ENCODE measurements at places on chromosomes 3 and 15.

DNA sequence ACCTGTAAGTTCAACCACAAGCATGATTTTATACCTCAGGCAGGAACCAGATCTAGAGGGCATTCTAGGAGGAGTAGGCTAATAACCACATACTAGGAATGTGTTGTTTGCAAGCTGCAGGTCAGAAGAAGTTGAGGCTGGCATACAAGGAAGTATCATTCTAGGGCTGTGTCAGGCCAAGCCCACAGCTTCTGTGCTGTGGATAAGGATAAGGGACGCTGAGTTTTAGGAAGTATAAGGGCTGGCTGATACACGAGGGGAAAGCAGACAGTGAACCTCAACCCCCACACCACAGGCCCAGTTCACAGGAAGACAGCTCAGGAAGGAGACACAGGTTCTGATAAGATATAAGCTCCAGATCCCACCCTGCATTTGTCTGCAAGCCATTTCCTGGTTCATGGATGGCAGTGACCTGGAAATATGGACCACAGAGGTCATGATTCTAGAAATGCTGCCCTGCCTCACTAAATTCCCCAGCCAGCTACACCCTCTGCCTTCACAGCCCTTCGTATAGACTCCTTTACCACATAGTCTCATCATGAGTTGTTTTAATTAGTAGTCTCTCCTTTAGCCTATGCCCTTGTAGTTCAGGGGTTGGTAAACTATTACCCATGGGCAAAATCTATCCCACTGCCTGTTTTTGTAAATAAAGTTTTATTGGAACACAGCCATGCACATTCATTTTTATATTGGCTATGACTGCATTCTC lies 260.7 kb downstream of the OPA1 start:
- no peak for DNase-seq

DNA sequence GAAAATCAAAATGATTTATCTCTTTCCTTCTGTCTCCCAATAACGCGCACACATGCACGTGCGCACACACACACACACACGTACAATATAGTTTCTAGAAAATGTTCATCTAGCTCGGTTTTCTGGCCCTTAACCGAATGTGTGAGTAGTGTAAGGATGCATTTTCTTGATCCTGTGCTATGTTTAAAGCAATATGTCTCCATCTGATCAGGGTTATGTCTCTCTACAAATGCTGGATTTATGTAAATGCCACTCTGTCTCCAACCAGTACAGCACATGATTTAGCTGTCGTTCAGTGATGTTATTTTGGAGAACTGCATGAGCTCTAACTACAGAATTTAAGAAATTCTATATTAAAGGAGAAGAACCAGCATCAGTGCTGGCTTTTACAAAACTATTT lies 198.0 kb downstream of the TJP1 start:
- DNase-seq: no peak

DNA sequence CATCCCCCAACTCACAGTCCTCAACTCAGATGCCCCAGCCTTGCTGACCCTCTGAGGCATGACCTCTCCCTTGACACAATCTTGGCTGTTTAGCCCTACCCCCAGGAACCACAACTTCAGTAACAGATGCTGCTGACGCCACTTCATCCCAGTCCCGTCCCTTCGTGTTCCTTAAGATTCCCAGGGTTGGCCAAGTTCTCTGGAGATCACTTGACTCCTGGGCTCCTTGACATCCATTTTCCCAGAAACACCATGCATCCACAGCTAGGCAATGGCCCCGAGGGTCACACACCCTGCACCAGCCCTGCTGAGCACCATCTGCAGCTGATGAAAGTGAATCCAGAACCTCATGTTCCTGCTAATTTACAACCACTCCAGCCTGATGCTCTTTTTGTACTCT lies 6.9 kb downstream of the RTP2 start:
- no peak for DNase-seq

DNA sequence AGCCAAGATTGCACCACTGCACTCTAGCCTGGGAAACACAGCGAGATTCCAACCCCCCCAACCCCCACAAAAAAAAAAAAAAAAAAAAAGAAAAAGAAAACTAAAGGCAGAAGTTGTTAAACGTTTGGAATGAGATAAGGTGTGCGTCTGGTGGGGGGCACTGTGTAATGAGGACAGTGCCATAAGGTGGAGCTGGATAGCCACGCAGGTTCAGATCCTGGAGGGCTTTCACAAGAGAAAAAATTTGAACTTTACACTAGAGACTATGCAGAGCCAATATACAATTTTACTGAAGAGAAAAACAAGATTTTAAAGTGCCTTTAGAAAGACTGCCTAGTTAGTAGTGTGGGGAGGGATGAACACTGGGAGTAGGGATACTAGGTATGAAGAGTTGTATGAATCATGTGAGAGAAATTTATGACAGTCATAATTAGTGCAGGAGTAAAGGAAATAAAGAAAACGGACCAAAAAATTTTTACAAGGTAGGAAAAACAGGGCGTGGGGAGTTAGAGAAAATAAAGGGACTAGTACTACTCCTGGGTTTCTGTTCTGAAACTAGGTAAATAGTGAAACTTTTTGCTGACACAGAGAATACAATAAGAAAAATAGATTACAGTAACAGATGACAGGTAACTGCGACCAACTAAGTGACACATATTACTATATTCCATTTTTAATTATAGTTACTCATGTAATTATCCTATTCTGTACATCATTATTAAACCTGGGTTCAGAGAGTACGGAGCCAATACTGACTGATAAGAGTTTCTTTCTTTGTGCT lies 108.1 kb downstream of the PEAK1 start:
- DNase-seq: no peak

DNA sequence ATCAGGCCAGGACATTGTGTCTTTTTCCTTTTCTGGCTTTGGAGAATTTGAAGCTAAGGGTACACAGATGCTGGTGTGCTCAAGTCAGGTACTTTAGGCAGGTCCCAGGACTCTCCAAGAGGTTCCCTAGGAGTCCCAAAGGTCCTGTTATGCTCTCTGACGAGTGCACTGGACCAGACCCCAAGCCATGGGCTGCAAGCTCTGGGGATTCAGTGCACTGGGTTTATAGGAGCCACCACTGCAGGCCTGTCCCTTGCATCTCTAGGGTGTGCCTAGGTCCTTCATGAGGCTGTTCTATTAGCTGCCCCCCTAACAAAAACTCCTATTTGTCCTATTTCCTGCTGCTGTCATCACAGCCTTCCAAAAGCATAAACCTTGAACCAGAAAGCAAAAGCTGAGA lies 31.9 kb upstream of the BFSP2 start:
- no peak for DNase-seq

- DNase-seq: no peak
These were observed 469.6 kb downstream of the EDEM1 start for GRCh38 chr3:5657106-5657505.

GRCh38 chr15:92167451-92167850 lies 226.2 kb upstream of the ST8SIA2 start:
- DNase-seq: no peak

- no peak for DNase-seq
These were observed 928.0 kb upstream of the ALCAM start for GRCh38 chr3:104438706-104439105.

DNA sequence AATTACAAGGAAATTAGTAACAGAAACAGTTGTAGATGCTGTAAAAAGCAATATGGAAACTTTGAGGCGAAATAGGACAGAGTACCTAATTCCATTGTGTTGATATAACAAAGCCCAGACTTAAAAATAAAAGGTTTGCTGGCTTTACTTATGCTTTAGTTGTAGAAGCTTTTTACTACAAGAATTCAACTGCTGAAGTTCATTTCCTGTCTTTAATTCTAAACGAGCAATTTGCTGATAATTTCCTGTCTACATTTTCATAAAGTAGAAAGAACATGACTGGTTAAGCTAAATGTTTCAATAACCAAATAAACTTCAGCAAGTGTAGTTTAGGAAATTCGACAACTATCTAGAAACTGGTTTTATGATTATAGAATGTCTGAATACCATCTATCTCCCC lies 423.8 kb downstream of the MECOM start:
- no peak for DNase-seq

- no peak for DNase-seq
These were observed 11.4 kb downstream of the XPC start for GRCh38 chr3:14166877-14167603.

All from germinal center (tissue), 1 donor.